ENCODE measurements at places on chromosomes 5 and 9. TPM values are rescaled to one million over a fixed set of nuclear protein-coding genes. Genes with fewer than 3 reads are reported as not detected.

ZBTB43 gene
- 118 TPM for total RNA-seq

TMEM232 gene
- 5.1 TPM for total RNA-seq

DNM1 gene
- 7.7 TPM for total RNA-seq

ADAMTS13 gene
- 8.1 TPM for total RNA-seq

- H3K4me3 ChIP-seq: no peak overlapping the region
- DNase-seq: no peak
- H3K36me3 ChIP-seq: no peaks in the 10 kb centered on the region
- H3K4me1 ChIP-seq: peaks cover 6% of the 10 kb centered on the region
Observed at GRCh38 chr5:59130431-59130830, 547.6 kb downstream of the RAB3C start.

DNA sequence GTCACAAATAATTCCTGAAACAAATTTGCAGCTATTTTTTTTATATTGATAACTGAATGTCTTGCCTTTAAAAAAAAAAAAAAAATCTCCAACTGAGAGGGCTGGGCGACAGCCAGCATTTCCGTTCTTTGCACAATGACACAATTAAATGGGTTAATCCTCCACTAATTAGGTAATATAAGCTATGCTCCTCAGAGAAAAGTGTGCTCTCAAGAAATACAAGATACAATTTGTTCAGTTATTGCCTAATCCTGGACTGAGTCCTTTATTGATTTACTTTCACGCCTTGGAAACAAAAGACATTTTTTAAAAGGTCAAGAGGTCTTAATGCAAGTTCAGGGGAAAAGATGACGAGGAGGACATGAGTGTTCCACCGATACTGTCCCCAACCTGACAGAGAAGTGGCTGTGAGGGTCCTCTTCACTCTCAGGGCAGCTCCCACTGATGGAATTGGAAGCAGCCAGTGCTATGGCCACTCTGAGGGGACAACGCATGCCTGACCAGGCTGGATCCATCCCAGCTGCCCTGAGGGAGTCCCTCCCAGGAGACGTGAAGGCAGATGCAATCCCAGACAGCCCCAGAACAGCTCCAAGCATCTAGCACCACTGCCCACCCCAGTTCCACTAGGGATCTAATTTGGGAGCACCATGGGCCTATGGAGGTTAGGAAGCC, 220.7 kb downstream of the GNA14 start:
- DNase-seq: no peak
- no peak overlapping the region for H3K27ac ChIP-seq
- no peaks in the 10 kb centered on the region for H3K27me3 ChIP-seq
- H3K4me3 ChIP-seq: no peak overlapping the region
- H3K4me1 ChIP-seq: no peaks in the 10 kb centered on the region

GRCh38 chr5:38634568-38635369, 78.3 kb upstream of the LIFR start:
- DNase-seq: no peak
- no peaks in the 10 kb centered on the region for H3K4me1 ChIP-seq
- no peak overlapping the region for H3K27ac ChIP-seq
- H3K36me3 ChIP-seq: no peaks in the 10 kb centered on the region

DNA sequence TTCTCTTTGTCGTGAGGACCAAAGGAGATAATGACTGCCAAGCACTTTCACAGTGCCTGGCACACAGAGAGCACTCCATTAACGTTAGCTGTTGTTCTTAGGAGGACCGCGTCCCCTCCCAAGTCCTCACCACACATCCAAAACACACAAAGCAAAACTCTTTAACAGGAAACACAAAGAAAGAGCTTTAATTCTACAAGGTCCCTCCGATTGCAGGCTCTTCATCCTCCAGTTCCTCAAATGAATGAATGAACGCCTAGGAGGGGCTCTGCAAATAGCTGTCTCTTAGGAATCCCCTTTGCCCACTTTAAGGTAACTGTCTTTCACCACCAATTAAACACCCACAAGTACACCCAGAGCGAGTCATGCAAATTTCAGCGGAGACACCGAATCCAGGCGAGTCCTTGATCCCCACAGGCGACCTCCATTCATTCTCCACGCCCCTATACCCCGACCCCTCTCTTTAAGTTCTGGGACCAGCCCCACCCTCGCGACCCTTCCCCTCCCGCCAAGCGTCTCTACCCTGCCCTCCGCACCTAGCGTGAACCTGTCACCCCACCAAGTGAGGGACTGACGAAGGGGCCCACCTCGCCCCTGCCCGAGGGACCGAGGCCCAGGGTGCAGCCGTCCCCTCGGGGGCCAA, 644 bp downstream of the TSC1 start:
- H3K27ac ChIP-seq: peak overlapping the region; percentile 96
- no peaks in the 10 kb centered on the region for H3K27me3 ChIP-seq
- DNase-seq: no peak
- H3K4me1 ChIP-seq: peaks cover 6% of the 10 kb centered on the region
- H3K4me3 ChIP-seq: peak overlapping the region; percentile 85
